CD4-positive, alpha-beta T cell treated with Interleukin-15 for 4 hours (primary cell): ENCODE measurements at places on chromosomes 1 and 21.
A peak's percentile ranks its signal among the peaks of the same experiment; 100 is the strongest.

GRCh38 chr1:224789311-224789710 is 140.2 kb upstream of the DNAH14 start:
- no peak for DNase-seq

- no peak for DNase-seq
Measured at GRCh38 chr1:183694755-183695154, 41.6 kb upstream of the APOBEC4 start.

DNA sequence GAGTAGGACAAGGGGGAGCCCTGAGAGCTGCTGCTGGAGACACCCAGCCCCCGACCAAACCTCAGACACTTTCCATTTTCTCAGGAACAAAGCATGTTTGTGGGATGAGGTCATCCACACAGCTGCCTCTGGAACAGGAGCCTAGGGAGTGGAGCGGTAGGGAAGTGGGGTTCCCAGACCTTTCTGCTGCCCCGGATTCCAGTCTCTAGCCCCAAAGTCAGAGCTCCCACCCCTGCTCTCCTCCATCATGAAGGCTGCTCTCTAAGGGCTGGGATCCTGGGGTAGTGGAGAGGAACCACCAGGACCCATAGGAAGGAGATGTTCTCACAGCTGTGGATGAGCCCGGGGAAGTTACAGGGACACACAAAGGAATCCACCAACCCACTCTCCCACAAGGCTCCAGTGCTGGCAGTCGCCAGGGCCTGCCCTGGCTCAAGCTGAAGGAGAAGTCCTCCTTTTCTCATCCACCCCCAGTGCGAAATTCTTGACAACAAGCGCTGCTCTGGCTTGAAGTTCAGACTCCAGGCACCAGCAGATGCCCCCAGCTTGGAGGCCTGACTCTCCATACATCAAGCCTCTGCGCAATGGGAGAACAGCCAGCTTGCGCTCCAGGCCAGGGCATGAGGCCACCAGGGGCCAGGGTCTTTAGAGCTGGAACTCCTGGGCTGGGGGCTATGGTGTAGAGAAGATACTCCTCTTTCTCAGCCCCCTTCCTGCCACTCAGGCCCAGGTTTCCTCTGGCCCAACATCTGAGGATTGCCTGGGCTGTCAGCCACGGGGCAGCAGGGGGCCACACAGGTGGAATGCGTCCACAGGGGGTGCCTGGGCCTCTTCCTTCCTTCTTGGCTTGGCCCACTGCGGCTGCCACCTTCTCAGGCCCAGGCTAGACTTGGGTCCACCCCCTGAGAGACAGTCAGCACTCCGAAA is 4.5 kb downstream of the FHL3 start:
- DNase-seq: no peak

DNA sequence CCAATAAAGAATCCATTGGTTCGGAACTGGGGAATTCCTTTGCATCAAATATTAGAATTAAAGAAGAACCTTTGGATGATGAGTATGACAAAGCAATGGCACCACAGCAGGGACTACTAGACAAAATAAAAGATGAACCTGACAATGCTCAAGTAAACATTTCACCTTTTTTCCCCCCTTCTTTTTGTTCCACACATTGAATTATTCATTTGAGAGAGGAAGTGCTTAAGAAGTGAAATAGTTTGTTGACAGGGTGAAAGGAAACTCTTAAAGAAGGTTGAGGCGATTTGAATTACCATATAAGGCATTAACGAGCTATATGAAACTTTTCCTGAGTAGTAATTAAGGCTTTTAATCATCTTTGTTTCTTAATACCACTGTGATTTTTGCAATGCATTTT is 93.1 kb downstream of the ZMYM4 start:
- DNase-seq: no peak

GRCh38 chr1:26786437-26787380 is 1.0 kb upstream of the PIGV start:
- DNase-seq: peak; percentile 30

GRCh38 chr1:203612932-203613682 is 13.5 kb upstream of the ATP2B4 start:
- DNase-seq: peak; percentile 34

DNA sequence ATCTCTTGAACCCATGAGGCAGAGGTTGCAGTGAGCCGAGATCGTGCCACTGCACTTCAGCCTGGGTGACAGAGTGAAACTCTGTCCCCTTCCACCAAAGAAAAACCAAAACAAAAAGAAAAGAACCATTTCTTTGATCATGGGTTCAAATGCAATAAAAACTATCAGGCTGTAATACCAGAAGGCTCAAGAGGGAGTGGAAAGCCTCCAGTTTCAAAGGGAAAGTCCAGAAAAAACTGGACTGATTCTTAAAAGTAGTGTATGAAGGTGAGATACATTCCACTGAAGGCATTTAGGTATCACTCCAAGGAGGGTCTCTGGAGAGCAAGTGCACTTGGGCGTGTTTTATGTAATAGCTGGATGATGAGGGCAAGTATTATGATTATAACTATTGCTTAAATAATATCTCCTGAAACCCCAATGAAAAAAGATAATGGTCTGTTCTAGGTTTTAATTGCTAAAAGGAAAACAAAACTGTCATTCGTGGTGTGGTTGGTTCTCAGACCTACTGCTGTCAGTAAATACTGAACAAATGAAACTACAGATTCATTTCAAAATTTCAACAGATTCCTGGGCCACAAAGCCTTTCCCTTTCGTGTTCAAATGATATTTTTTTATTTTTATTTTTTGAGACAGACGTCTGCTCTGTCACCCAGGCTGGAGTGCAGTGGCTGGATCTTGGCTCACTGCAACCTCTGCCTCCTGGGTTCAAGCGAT is 6.0 kb upstream of the CAMTA1 start:
- DNase-seq: no peak

GRCh38 chr1:106961646-106962045 is 94.8 kb upstream of the PRMT6 start:
- no peak for DNase-seq

DNA sequence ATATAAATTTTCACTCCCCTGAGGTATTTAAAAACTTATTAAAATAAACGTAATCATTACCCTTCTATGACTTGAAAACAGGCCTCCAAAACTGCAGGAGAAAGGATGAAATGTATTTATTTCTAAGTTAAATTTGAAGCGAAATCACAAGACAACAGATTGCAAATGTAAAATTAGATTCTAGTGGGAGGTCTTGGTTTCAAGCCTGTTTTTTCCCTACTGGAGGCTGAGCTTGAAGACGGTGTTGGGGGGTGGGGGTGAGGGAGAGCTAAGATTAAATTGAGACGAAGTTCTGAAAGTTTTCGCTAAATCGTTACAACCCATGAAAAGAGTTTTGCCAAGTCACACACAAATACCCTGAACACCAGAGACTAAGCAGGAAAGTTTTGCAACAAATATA is 68.2 kb downstream of the TIAM1 start:
- DNase-seq: no peak

- DNase-seq: no peak
Measured at GRCh38 chr21:32099812-32100416, 178.9 kb downstream of the MIS18A start.

DNA sequence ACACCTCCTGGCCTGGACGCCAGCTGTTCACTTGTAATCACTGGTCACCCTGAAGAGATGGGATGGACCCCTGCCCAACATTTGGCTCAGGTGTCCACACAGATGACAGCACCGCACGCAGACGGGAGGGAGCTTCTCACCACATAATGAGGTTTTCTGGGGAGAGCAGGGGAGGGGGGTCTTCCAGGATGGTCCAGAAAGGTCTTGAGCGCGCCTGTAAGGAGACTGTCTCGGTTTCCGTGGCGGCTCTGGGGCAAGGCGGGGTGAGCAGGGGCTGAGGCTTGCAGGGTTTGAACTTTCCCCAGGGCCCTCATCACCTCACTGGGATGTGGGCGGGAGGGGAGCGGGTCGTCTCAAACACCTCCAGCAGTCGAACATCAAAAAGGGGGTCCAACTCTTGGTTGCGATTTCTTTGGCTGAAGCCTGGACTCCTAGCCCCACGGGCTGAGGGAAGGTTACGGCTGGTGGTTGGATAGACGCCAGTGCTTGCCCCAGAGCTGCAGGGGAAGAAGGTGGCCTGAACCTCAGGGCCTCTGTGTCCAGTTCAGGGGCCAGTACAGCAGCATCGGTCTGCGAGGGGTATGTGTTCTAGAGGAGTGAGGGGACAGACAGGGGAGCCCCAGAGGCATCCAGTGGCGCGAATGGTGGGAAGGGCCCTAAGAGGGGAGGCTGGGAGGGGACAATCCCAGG is 53.8 kb downstream of the PRKCZ start:
- no peak for DNase-seq

DNA sequence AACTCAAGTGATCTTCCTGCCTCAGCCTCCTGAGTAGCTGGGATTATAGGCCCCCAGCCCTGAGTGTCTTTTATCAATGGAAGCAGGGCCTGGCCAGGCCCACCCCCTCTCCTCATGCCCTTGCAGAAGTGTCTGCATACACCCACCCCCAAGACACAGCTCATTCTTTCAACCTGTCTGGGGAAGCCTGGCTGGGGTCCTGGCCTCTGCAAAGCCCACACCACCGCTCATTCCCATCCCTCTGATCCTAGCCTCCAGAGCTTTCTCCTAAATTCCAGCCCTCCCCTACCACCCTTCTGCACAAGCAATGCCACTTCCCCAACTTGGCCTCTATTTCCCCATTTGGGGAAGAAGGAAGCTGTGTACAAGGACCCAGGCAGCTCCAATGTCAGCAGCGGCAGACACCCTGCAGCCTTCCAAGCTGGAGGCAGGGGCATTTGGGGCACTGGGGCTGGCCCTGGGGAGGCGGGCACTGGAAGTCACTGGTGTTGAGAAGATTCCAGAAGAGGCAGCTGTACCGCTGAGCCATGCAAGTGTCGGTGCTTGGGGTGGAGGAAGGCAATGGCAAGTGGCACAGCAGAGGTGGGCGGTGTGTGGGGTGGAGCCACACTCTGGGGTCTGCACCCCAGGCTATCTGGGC is 33.7 kb upstream of the ARF1 start:
- no peak for DNase-seq

- no peak for DNase-seq
Measured at GRCh38 chr1:163657719-163658118, 336.0 kb downstream of the NUF2 start.
